ENCODE measurements at places on chromosomes 2 and 18.

GRCh38 chr2:84546551-84546950, 30.3 kb downstream of the DNAH6 start:
- DNase-seq: no peak

GRCh38 chr18:41972067-41972925, 17.3 kb downstream of the PIK3C3 start:
- peak; percentile 16 for DNase-seq

- DNase-seq: no peak
These were observed 85.0 kb downstream of the VSNL1 start for GRCh38 chr2:17625446-17625845.

GRCh38 chr2:115848192-115848591, 1405.8 kb downstream of the DPP10 start:
- DNase-seq: no peak

DNA sequence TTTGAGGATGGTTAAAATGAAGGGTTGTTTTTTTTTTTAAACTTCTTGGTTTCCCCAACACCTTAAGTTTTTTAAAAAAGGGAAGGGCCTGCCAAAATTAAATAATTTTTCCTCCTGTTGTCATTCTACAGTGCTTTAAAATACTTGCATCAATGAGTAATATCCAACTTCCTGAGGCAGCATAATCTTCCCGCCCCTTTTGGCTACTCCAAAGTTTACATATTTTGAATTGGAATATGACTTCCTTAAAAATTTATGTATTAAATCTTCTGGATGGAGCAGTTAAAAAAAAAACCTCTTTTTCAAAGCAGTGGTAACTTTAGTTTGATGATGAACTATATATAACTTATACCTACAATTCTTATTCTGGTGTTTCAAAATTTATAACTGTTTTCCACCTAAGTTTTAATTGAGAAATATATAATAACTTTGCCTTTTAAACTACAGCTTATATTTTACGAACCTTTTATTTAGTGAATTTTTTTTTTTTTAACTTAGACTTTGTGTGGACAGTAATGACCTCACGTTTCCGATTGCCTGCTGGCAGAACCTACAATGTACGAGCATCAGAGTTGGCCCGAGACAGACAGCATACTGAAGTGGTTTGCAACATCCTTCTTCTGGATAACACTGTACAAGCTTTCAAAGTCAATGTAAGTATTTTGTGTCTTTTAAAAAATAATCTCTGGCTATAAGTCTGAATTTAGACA, 49.8 kb downstream of the PTPN4 start:
- DNase-seq: no peak

DNA sequence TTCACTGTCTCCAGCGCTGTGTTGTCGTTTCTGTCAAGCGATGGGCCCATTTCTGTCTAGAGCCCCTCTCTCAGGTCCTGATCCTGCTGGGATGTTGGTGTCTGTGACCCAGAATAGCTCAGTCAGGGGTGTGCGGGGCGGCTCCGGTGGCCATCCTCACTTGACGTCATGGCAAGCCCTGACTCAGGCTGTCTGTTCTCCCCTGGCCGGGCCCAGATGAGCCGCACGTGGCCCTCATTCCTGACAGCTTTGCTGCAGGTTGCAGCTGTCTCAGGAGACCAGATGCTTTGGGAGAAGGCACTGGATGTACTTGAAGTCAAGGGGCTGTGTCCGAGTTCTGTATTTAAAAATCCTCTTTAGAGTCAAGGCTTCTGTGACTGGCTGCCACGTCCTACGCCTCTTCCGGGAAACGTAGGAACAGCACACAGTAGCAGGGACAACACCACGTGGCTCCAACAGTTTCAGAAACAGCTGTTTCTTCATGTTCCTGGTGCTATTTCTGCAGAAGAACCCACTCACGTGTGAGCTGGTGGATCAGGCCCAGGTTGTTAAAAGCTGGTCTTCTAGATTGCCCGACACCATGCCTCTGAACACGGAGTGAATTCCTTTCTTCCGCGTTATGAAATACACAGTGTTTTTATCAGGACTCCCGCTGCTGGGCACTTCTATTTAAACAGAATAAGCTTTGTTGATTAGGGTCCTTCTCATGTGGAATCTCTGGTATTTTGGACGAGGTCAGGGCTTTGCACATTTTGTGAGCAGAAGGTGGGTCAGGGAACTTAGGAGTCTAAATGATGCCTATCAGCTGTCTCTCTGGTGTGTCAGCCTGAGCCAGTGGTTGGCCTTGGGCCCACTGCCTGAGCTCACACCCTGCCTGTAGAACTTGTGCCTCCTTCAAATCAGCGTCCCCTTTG, 28.3 kb upstream of the NTSR2 start:
- no peak for DNase-seq

GRCh38 chr2:140154706-140155105, 1374.5 kb upstream of the NXPH2 start:
- no peak for DNase-seq

DNA sequence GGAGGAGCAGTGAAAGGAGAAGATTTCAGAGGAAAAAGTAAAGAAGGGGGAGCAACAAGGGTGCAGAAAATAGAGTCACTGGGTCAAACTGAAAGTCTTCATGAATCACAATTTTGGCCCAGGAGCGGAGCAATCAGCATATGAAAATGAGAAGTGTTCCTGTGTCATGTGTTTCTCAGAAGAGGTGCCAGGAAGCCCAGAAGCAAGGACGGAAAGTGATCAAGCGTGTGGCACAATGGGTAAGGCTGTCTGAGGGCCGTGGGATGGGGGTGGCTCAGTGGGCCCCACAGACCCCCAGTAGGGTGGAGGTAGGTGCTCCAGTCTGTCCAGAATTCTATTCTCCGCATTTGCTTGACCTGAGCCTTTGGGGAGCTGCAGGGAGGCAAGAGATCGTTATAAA, 44.2 kb downstream of the SP140 start:
- DNase-seq: no peak

DNA sequence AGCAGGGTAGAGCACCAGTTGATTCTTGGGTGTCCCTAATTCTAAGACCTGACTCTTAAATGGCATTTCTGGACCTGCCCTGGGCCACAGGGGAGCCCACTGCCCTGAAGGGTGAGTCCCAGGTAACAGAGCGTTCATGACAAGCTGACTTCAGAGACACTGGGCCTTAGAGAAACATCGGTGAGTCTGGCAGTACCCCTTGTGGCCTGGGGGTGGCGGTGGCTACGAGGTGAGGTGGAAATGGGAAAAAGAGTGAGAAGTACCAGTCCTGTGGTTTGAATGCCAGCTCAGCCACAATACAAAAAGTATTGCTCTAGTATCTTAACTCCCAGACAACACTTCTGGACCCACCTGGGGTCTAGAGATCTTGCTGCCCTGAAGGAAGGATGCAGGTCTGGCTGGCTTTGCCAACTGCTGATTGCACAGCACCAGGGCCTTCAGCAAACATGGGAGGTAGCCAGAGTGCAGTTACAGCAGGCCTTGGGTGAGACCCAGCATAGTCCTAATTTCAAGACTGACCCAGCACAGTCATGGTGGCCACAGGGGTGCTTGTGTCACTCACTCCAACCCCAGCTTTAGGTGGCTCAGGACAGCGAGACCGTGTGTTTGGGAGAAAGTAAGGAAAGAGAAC, 44.5 kb downstream of the USP34 start:
- DNase-seq: no peak

DNA sequence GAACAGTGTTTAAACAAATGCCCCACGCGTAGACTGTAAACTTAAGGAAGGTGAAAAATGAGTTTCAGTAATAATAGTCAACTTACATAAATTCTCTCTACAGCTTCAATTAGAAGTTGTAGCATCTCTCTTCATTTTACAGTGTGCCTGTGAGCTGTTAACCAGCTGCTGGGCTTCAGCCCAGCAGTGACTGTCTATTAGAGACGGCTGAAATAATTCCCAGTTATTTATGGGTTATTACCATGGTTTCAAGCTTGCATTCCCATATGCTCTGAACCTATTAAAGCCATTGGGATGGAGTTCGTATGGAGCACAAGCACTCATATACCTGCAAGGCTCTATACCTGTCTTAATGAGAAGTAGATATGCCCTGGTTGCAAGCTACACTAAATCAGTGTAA, 501.1 kb downstream of the CNTNAP5 start:
- DNase-seq: no peak

DNA sequence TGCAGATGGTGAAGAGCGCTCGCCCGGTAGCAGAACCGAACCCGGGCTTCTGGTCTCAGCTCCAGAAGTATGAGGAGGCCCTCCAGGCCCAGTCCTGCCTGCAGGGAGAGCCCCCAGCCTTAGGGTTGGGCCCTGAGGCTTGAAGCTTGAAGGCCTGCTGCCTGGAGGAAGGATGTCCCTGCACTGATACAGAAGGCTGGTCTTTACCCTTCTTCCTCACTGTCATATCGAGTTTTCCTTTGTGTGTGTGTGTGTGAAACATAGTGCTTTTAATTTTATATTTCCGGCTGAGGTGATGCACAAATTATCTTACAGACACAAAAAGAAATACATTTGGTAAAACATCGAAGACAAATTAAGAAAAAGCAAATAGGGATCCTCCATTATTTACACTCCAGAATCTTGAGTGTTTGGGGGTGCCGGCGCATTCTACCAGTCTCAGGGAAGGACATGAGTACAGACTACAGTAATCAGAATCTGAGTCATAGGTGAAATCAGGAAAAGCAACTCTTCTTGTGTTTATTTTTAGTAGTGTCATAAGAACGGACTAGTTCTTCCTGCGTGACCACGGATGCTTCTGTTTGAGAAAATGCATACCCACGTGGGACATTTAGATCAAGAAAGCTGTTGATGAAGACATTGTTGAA, 1.3 kb downstream of the DUSP28 start:
- DNase-seq: no peak

DNA sequence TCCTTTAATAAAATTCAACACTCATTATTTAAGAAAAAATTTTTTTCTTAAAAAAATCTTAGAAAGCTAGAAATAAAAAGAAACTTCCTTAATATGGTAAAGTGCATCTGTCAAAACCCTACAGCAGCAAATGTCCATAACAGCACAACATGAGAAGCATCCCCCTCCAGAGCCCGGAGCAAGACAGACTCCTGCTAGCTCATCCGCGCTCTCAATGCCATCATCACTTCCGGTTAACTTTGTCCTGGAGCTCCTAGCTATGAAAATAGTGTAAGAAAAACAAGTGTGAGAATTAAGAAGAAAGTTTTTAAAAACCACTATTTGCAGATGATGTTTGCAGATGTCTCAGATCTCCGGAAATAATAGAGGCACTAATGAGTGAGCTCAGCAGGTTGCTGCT, 103.1 kb downstream of the TEX51 start:
- DNase-seq: no peak

DNA sequence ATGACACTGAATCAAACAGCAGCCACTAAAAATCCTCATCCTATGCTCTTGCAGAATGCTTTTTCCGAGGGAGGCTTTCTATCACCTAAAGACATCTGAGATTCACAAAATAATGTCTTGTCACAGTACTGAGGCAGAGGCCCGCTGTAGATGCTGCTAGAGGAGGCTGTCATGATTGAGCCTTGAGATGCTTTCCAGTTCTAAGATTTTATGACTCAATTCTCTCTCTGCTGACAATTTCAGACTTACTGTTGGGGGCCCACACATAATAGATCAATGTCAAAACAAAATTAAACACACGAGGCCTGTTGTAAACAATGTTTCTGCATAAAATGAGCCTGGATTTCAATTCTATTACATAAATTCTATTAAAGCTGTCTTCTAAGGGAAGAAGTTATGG, 132.7 kb upstream of the ARL4C start:
- DNase-seq: no peak

GRCh38 chr2:113799375-113799774, 42.9 kb upstream of the SLC35F5 start:
- no peak for DNase-seq

GRCh38 chr2:13654416-13654815, 937.7 kb downstream of the TRIB2 start:
- DNase-seq: peak; percentile 16

- peak; percentile 32 for DNase-seq
These were observed 894.5 kb upstream of the POU3F3 start for GRCh38 chr2:103959174-103960128.

DNA sequence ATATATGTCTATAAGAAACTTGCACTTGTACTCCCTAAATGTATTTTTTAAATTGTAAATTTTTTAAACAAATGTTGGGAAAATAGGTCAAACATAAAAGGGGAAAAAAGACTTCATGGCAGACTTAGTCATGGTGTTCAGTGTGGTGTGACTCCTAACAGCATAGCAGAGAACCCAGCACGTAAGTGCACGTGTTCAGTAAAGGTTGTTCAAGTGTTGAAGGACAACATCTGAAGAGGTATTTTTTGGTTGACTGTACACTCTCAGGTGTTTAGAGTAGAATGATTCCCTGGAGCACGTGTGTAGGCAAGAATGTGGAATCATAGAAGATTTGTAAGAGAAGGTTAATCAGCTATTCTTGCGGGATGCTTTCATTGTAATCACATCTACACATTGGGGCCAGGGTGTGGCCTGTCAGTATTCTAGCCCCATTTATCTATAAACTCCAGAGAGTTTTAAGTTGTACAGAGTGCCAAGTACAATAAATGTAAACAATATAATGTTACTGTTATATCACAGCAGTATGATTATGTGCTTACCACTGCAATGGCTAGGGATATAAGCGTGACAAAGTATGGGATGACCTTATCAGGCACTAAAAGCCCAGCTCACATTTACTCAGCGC, 106.8 kb downstream of the CRIM1 start:
- DNase-seq: no peak

DNA sequence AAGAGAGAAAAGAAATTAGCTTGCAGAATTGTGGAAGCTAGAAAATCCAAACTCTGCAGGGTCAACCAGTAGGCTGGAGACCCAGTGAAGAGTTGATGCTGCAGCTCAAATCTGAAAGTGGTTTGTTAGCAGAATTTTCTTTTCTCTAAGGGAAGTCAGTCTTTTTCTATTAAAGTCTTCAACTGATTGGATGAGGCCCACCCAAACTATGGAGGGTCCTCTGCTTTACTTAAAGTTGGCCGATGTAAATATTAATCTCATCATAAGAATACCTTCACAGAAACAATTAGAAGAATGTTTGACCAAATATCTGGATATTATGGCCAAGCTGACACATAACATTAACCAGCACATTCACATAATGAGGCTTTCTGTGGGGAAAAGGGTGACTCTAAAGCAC, 73.7 kb downstream of the FTCDNL1 start:
- DNase-seq: no peak

GRCh38 chr2:202104286-202104870, 31.3 kb downstream of the KIAA2012 start:
- peak; percentile 41 for DNase-seq

- peak; percentile 1 for DNase-seq
These were observed 461.4 kb downstream of the GALR1 start for GRCh38 chr18:77711096-77711495.

DNA sequence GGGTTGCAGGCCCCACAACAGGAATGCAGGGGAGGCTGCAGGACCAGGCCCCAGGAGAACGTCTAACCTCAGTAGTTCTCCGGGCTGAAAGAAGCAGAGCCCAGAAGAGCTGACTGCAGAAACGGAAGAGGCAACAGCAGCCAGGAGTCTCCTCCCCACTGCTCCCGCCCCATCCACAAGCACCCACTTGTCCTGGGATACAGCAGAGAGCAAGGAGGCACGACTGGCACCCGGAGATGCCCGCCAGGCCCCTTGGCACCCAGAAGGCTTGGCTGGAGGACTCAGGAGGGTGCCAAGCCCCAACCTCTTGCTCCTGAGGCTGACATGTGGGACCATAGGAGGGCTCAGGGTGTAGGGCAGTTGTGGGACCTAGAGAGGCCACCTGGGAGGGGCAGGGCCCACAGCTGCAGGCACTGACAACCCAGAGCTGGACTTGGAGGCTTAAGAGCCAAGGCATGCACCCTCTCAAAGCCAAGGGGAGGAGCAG, 29.0 kb upstream of the TNS1 start:
- DNase-seq: no peak
